ENCODE measurements at places on chromosomes 3 and 15.
A peak's percentile ranks its signal among the peaks of the same experiment; 100 is the strongest.

DNA sequence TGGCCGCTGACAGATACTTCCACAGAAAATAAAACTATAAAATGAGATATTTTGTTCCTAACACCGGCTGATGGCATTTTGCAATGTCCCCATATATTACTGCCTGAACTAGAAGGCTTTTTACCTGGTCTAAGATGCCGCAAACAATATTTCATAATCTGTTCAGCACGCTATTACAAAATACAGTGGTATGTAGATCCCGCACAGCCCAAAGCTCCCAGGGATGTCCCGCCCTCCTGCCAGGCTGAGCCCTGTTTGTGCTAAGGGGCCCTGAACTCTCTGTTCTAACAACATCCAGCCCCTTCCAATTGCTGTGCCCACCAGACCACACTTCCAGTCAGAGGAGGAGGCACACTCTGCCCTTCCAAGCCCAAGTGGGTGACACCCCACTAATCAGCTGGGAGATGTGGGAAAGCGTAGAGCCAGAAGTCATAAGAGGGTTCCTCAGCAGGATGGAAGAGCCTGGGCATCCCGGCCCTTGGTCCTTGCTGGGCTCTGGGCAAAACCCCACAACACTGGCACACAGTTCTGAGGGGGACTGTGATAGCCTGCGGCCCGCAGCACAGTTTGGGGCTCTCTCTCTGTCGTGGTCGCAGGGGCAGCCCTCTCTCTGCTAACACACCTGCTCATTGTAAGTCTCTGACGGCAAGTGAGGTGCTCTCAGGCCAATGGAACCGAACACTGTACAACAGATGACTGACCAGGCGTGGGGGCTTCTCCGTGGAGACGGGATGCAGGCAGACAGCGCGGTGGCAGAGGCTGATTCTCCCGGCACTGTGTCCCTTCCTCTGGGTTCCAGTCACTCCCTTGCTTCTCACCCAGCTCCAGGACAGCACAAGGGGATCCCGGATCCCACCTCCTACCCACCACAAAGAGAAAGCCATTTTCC is 55.2 kb downstream of the PCSK6 start:
- DNase-seq = no peak

DNA sequence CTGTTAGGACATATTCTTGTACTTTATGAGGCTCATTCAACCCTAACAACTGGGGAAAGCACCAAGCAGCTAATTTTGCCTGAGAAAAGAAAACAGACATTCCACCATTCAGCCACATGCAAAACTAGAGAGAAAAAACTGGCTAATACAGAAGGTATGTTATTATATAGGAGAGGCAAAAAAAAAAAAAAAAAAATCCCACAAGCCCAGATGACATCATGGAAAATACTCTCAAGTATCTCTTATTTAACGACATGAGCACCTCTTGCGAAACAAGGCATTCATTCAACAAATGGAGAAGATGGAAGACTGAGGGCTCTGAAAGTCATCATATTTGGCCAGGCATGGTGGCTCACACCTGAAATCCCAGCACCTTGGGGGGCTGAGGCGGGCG is 61.5 kb downstream of the PRICKLE2 start:
- DNase-seq = no peak

DNA sequence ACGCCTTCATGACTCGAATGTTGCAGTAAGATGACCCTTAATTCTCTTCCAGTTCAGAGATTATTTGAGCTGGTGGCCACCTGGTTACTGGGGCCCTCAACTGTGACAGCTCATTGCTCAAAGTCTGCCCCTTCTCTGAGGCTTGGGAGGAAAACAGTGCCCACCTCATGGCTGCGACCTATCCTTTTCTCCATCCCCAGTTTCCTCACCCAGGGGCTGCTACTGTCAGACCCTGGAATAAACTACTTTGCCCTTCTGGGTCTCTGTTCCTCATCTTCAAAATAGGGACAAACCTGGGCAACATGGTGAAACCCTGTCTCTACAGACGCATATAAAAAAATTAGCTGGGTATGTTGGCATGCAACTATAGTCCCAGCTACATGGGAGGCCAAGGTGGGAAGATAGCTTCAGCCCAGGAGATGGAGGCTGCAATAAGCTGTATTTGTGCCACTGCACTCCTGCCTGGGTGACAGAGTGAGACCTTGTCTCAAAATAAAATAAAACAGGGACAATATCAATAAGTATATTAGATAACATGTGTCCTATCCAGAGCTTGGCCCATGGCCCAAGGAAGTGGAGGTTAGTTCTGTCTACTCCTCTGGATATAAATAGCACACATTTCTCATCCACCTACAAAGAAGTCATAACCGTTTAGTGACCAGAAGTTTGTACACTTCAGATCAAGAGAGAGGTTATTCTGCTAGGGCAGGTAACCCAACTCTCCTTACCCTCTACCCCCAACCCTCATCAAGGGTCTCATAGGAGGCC is 2.2 kb upstream of the RASL12 start:
- DNase-seq = no peak

- no peak for DNase-seq
Measured at GRCh38 chr15:49309889-49310288, 113.2 kb upstream of the FGF7 start.

GRCh38 chr3:1971780-1972179 is 126.9 kb upstream of the CNTN4 start:
- DNase-seq = no peak

- DNase-seq = no peak
Measured at GRCh38 chr3:72462595-72463011, 385.6 kb downstream of the SHQ1 start.

- DNase-seq = no peak
Measured at GRCh38 chr15:55907797-55908196, 85.6 kb downstream of the NEDD4 start.

DNA sequence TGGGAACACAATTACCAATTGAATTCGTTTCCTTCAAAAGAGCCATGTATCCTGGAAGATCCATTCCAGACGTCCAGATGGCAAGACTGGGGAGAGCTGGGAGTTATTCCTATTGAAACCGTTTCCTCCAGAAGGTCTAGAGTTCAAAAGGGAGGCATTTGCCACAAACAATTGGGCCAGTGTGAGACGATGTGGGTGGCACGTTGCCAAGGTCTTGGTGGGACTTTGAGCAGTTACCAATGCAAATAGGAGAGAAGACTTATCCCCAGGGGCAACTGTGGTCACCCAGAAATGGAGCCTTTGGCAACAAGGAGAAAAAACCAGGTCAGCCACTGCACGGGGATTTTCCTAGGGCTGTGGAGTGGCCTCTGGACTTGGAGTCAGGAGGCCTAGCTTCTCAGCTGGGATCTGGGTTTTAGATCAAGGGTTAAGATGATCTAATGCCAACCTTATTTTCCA is 29.6 kb upstream of the TLE3 start:
- DNase-seq = peak; percentile 59

GRCh38 chr15:38215707-38216106 is 36.9 kb upstream of the SPRED1 start:
- DNase-seq = no peak

DNA sequence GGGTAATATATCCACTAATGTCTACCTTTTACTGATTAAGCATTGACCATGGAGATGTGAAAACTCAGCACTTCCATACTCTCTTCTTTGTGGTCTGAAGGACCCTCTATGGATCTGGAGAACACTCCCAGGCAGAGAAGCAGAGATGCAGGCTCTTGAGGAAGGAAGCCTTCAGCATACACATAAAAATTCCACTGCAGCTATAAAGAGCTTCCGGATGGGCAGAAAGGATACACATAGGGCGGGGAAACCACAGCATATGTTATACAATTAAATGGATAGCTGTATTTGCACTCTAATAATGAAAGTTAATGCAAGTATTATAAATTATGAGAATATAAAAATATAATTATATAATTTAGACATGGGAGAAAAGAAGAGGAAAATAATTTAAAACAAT is 1258.2 kb upstream of the ALCAM start:
- DNase-seq = no peak

DNA sequence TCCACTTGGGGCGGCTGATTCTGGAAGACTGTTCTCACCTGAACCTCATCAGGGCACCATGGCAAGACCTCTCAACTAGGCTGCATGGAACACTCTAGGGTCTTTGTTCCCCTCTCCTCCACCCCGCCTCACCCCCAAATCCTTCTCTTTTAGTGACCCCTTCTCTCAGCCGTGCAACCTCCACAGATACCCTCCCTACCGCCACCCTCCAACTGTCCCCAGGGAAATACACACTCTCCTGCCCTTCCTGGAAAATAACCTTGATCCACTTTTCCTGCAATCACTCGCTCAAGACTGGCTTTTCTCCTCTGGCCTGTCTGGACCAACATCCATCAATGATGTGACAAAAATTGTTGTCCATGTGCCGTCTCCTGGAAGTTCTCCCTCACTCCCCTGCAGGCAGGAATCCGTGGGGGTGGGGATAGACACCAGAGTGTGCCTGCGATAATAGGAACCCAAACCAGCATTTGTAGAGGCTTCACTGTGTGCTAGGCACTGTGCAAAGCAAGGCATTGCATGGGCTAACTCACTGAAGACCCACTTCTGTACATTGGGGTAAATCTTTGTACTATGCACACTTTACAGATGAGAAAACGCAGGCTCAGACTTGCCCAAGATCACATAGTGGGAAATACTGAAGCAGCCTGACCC is 160.1 kb upstream of the UBE2E1 start:
- no peak for DNase-seq

- no peak for DNase-seq
Measured at GRCh38 chr15:58604455-58604923, 145.0 kb downstream of the ADAM10 start.

DNA sequence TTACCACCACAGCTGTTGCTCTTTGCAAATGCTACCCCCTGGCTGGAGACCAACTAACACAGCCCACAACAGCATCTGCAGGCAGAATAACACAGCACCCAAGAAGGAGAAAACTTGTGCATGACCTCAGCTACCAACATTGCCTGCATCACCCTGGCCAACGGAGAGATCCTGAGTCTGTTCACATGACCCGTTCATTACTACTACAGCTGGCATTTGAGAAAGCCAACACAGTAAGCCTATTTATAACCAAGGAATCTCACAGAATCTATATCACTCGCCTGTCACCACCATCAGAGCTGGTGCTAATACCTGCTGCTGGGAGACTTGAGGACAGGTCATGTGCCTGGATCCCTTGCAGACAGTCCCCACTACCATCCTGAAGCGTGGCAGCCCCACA is 215.2 kb downstream of the POLQ start:
- DNase-seq = no peak

GRCh38 chr3:53495520-53496391 is 1.3 kb downstream of the CACNA1D start:
- no peak for DNase-seq

DNA sequence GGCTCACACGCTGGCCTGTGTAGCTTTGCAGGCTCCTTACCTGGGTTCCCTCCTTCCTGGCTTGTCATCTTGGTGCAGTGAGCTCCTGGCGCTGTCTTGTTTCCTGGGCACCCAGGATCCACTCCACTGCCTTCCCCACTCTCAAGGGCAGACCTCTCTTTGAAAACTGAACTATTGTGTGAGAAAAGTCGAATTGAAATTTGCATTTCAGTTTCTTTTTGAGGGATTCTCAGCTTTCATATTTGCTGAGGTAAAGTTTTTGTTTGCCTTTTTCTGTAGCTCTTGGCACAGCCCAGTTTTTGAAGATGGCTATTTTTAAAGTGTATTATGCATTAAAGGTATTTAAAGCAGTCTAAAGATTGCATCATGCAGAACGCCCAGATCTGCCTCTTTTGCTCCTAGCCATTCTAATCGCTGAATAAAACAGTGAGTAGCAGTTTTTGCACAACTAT is 70.1 kb downstream of the CCK start:
- no peak for DNase-seq

GRCh38 chr3:153835540-153835939 is 285.6 kb upstream of the ARHGEF26 start:
- DNase-seq = no peak

DNA sequence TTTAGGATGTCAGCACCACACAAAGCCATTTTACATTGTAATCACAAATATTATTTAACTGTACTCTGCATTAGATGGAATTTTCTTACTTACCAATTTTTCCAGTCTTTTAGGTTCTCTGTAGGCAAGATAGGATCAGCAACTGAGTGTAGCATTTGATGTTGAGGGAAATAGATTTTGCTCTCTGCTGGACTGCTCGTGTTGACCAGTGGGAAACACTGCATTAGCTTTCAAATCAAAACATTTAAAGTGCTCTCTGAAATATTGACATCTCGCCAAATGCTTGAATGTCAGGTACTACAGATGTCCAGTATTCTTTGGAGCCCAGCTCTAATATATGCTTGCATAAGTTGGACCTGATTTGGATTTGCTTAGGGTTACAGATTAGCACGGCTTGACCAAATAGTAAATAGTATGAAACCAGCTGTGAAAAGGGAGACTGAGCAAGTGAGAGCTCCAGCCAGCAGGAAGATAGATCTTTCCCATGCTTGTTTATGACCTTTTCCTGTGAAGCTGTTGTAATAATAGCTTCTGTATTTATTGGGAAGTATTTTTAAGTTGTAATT is 29.5 kb downstream of the P2RY14 start:
- DNase-seq = no peak

DNA sequence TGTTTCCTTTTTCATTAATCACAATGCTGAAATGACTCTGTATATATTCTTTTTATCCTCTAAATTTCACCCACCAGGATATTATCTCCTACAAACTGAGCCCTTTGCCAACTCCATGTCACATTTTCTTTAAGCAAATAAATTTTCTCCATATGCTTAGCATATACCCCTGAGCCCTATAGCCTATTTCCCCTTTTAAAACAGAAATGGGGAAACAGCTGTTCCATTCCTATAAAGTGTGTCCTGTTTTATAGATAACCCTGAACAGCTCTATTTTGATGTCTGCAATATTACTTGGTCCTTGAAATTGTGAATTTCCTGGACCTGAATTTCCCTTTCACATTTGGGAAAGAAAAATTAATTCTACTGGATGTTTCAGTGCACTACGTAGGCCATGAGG is 15.6 kb upstream of the FILIP1L start:
- no peak for DNase-seq

DNA sequence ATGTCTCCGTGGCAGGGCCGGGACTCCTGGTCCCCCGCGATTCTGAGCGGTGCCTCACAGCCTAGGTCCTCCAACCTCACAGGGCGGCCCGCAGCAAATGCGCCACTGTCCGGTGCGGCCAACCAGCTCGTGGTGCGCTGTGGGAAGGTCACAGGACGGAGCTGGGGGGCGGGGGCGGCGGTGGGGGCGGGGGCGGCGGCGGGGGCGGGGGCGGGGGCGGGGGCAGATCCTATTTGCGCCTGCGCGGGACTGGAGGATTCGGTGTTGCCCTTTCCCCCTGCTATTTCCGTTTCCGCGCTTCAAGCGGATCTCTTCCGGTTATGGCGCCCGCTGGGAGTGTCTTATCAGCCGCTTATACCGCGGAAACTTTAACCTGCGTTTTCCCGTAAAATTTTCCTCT is 106.7 kb upstream of the SNRPN start:
- no peak for DNase-seq

DNA sequence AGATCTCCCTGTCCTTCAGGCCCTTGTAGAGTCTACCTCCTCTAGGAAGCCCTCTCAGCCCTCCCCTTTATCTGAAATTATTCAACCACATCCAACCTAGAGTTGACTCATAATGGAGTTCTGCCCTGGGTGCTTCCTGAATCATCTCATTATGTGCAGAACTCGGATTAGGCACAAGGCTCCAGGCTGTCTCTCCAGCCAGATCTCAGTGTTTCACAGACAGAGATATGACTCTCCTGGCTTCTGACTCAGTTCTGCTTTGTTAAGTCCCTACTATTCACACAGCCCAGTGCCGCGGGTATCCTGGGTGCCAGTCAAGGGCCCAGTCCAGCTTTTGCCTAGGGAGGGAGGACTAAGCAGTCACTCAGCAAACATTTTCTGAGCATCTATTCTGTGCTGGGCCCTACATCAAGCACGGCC is 9.3 kb downstream of the STRA6 start:
- DNase-seq = no peak

GRCh38 chr3:73727854-73728253 is 103.1 kb upstream of the PDZRN3 start:
- no peak for DNase-seq

GRCh38 chr3:135440233-135440632 is 525.3 kb upstream of the PPP2R3A start:
- no peak for DNase-seq

Measured in breast epithelium (tissue), 4 donors.